ENCODE measurements at places on chromosomes 11 and 22.

DNA sequence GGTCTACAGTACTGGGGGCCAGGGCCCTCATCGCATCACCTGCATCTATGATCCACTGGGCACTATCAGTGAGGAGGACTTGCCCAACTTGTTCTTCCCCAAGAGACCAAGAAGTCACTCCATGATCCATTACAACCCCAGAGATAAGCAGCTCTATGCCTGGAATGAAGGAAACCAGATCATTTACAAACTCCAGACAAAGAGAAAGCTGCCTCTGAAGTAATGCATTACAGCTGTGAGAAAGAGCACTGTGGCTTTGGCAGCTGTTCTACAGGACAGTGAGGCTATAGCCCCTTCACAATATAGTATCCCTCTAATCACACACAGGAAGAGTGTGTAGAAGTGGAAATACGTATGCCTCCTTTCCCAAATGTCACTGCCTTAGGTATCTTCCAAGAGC lies 3.8 kb upstream of the PPFIBP2 start:
- DNase-seq = no peak
- H3K27me3 ChIP-seq = no peaks in the 10 kb centered on the region
- peaks cover 27% of the 10 kb centered on the region for H3K4me1 ChIP-seq
- no peaks in the 10 kb centered on the region for H3K36me3 ChIP-seq

DNA sequence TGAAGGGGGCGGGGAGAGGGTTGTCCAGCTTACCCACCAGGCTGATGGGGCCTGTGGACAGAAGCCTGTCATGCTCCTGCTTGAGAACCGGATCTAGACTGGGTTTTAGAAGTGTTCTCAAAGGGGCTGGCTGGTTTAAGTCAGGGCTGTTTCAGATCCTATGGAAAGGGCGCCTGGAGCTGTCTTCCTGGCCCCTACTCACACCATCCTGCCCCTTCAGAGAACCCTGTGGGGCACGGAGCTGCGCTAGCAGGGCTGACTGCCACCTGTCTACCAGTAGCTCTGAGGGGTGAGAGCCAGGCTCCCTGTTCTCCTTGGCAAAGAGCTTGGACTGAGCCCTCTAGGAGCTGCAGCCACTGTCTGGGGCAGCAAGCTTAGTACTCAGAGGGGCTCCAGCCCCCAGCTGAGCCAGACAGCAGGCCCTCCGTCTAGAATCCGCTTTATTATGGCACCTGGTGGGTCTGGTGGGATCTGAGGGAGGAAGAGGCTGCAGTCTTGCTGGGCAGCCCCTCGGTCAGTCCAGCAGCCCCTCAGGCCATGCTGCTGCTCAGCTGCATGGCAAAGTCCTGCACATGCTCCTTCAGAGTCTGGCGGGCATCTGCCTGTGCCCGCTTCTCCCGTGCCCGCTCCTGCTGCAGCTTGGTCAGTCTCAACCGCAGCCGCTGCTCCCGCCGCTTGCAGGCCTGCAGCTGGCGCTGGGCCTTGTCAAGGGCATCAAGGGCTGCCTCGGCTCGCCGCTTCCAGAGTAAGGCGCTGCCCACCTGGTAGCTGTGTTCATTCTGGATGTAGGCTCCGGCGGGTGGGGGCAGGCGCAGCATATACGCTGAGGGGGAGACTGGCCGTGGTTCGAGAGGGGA lies 2.3 kb downstream of the THAP7 start:
- H3K4me1 ChIP-seq = peaks cover 9% of the 10 kb centered on the region
- no peak for DNase-seq
- no peaks in the 10 kb centered on the region for H3K36me3 ChIP-seq
- H3K4me3 ChIP-seq = no peak overlapping the region
- no peaks in the 10 kb centered on the region for H3K27me3 ChIP-seq

DNA sequence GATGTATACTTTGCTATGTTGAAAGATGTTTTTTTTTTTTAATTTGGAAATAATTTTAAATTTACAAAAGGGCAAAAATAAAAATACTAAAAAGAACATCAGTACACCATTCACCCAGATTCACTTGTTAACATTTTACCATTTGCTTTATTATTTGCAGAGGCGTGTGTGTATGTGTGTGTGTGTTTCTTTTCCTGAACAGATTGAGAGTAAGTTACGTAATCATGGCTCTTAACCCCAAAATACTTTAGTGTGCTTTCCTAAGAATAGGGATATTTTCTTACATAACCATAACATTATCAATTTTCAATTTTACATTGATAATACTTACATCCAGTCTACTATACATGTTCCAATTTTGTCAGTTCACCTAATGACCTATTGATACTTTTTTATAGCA lies 91.5 kb upstream of the HORMAD2 start:
- no peaks in the 10 kb centered on the region for H3K27me3 ChIP-seq
- no peak overlapping the region for H3K27ac ChIP-seq
- H3K36me3 ChIP-seq = no peaks in the 10 kb centered on the region
- peaks cover 11% of the 10 kb centered on the region for H3K4me1 ChIP-seq

DNA sequence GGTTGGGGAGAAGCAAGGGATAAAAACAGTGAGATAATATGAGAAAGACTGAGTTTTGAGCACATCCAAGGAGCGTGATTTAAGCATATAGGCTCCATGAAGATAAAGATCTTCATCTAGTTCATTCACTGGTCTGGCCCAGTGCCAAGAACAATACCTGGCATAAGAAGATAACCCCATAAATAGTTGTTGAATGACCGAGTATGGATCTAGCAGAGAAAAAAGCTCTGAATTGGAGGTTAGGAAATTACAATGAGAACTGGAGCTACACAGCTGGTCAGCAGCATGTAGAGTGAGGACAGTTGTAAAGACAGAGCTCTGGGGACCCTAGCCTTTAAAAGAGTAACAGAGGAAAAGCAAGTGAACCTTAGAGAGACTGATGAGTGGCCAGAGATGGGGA lies 33.0 kb upstream of the PAK1 start:
- H3K27me3 ChIP-seq = no peaks in the 10 kb centered on the region
- H3K27ac ChIP-seq = no peak overlapping the region
- no peak overlapping the region for H3K4me3 ChIP-seq

DNA sequence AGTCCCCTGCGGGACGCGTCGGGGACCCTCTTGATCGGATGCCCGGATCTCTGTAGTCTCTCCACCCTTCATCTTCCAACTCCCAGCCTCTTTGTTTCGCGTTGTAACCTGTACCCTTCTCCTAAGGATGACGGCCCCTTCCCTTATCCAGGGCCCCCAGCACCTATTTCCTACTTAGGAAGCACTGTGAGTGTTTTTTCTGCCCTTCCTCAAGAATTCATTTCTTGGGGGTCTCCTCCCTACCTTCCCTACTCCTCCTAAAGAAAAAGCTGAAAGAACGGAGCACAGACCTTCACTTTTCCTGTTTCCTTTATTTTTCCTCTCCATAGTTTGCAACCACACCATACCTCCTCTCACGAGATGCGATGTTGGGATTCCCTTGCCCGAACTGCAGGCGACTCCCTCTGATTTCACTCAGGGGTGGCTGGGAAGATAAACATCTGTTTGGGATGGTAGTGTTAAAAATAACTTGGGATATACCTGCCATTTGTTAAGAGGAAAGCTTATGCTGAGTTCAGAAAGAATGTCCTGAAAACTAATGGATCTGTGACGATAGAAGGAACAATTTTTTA lies 593 bp downstream of the FAM118B start:
- H3K36me3 ChIP-seq = peaks cover 4% of the 10 kb centered on the region
- H3K4me1 ChIP-seq = peaks cover 11% of the 10 kb centered on the region
- no peaks in the 10 kb centered on the region for H3K27me3 ChIP-seq
- no peak overlapping the region for H3K27ac ChIP-seq
- H3K4me3 ChIP-seq = peak overlapping the region; percentile 99

- no peak overlapping the region for H3K4me3 ChIP-seq
- H3K36me3 ChIP-seq = no peaks in the 10 kb centered on the region
- H3K27me3 ChIP-seq = peaks cover 74% of the 10 kb centered on the region
- H3K4me1 ChIP-seq = peaks cover 3% of the 10 kb centered on the region
- H3K27ac ChIP-seq = no peak overlapping the region
These were observed 3.6 kb upstream of the CDC42EP1 start for GRCh38 chr22:37556710-37557109.

DNA sequence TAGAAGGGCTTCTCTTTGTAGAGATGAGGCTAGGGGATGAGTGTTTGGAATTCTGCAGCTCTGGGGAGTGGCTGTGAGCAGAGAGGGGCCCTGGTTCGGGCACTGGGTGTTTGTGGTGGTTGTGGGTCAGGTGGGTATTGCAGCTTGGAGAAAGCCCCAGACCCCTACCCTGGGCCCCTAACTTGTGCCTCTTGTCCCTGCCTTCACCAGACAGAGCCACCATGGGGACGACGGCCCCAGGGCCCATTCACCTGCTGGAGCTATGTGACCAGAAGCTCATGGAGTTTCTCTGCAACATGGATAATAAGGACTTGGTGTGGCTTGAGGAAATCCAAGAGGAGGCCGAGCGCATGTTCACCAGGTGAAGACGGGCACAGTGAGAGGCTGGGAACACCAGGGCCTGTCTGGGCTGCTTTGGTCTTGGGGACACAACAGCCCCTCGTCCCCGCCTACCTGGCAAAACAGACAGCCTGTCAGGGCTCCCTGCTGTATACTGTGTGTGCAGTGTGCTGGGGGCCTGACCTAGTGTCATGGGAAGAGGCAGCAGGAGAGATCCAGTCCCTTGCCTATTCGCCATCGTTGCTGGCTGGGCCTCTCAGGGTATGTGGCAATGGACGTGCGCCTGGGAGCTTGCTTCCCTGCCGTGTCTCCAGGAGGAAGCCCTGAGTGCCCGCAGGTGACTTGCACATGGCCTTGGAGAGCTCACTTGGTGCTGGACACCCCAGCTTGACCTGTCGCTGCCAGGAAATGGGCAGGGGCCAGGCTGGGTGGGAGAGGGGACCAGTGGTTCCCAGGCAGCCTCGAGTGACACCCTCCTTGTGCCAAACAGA lies 4.3 kb downstream of the INCENP start:
- H3K36me3 ChIP-seq = peaks cover 4% of the 10 kb centered on the region
- peaks cover 6% of the 10 kb centered on the region for H3K4me1 ChIP-seq
- no peak overlapping the region for H3K4me3 ChIP-seq
- no peaks in the 10 kb centered on the region for H3K27me3 ChIP-seq
- H3K27ac ChIP-seq = no peak overlapping the region

DNA sequence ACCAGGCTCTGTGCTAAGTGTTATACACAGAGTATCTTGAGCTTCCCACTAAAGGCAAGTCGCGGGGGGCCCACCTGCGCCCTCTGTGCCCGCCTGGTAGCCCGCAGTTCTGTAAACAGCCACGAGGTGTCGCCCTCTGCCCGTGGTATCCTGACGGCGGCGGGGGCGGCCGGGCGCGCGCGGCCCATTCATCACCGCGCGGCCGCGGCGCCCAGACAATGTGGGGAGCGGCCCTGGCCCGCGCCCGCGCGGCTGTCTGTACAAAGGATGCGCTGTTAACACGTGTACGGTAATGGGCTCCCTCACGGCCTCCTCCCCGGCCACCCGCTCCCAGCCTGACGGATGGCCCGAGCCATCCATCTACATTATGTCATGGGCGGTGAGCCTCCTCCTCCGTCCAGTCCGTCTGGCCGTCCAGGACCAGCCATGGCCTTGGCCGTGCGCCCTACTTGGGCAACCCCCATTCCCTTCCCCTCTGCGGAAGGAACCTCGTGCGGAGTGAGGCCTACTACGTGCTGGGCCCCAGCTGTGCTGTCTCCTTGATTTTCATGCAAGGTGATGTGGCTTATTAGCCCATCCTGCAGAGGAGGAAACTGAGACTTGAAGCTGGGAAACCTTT lies 99.4 kb downstream of the MIAT start:
- no peaks in the 10 kb centered on the region for H3K36me3 ChIP-seq
- no peak overlapping the region for H3K4me3 ChIP-seq
- H3K27ac ChIP-seq = no peak overlapping the region

DNA sequence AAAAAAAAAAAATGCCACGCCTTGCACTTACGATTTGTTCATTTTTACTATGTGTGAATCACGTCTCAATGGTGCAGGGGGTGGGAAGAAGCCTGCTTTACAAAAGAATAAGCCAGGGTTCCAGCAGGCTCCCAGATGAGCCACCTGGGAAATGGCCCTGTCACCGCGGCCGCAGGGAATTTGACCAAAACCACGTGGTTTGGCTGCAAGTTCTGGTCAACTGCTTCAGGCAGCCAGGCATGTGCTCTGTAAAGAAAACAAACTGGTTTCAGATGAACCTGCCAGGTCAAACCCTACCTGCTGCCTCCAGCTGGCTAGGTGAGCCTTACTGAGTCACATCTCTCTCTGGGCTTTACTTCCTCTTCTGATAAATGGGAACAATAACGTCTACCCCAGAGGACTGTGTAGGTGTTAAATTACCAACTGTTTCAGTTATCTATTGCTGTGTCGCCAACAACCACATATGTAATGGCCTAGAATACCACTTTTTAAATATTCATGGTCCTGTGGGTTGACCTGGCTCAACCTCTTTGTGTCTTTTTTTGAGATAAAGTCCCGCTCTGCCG lies 30.5 kb upstream of the GCAT start:
- H3K4me3 ChIP-seq = no peak overlapping the region
- H3K27ac ChIP-seq = peak overlapping the region; percentile 4
- peak; percentile 66 for DNase-seq
- H3K4me1 ChIP-seq = peaks cover 4% of the 10 kb centered on the region
- H3K27me3 ChIP-seq = no peaks in the 10 kb centered on the region

- no peak overlapping the region for H3K4me3 ChIP-seq
- no peak for DNase-seq
- no peaks in the 10 kb centered on the region for H3K36me3 ChIP-seq
- no peaks in the 10 kb centered on the region for H3K4me1 ChIP-seq
These were observed 46.7 kb upstream of the LIPT2 start for GRCh38 chr11:74540270-74540669.

DNA sequence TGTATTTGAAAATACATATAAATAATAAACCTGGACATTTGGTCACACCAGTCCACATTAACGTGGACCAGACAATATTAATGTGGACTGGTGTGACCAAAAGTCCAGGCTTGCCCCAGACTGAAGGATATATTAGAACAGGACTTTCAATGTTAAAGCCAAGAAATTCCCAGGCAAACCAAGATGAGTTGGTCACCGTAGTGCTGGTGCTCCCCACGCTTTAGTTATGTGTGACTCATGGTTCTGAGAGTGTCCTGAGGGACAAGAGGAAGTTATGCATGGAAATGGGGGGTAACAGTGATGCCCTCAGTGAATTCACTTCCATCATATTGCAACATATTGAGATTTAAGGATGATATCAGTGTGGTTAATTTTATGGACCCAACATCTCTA lies 31.4 kb downstream of the POU2AF1 start:
- H3K4me3 ChIP-seq = no peak overlapping the region
- H3K4me1 ChIP-seq = no peaks in the 10 kb centered on the region
- no peak overlapping the region for H3K27ac ChIP-seq
- no peak for DNase-seq
- 0 out of 2 replicates have a peak, but pooled peaks cover 4% of the 10 kb centered on the region for H3K36me3 ChIP-seq
- H3K27me3 ChIP-seq = no peaks in the 10 kb centered on the region

DNA sequence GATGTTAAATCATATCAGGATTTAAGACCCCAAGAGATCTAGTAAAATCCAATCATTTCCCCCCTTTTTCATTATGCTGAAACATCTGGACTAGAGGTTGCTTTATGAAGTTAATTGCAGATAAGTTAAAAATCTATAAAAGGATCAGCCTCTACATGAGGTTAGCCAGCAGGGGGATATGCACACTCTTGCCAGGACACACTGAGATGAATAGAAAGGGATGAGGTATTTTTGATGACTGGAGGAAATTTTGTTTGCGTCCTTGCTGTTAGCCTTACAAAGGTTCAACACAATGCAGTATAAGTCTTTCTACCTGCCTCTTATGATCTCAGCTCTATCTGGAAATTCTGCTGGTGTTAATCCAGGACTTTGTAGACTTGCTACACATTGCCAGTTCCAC lies 1034.3 kb downstream of the LRRC4C start:
- H3K4me1 ChIP-seq = no peaks in the 10 kb centered on the region
- H3K4me3 ChIP-seq = no peak overlapping the region
- no peak overlapping the region for H3K27ac ChIP-seq
- H3K27me3 ChIP-seq = no peaks in the 10 kb centered on the region
- H3K36me3 ChIP-seq = no peaks in the 10 kb centered on the region

- no peaks in the 10 kb centered on the region for H3K36me3 ChIP-seq
- no peaks in the 10 kb centered on the region for H3K27me3 ChIP-seq
- H3K4me1 ChIP-seq = no peaks in the 10 kb centered on the region
- H3K4me3 ChIP-seq = no peak overlapping the region
- no peak for DNase-seq
- H3K27ac ChIP-seq = no peak overlapping the region
These were observed 975.5 kb upstream of the CCDC90B start for GRCh38 chr11:84261707-84262106.
